ENCODE measurements at places on chromosomes 13 and 19.

DNA sequence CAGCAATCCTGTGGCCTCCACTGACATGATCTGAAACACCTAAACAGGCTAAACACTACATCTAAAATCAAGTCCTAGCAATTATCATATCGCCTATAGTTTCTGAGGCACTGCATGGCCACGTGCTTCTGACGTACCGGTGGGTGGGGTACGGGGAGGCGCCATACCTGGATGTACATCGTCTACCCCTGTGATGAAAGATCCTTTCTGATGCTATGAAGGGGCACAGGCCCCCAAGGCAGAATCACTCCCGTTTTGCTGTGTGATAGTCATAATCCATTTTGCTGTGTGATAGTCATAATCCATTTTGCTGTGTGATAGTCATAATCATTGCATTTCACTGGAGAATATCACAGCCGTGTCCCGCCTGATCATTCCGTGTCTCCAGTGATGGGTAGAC is 118.7 kb upstream of the SOX1 start:
- no peak overlapping the region for H3K4me3 ChIP-seq
- no peak overlapping the region for H3K27ac ChIP-seq
- no peaks in the 10 kb centered on the region for H3K4me1 ChIP-seq
- DNase-seq, result no peak
- no peaks in the 10 kb centered on the region for H3K36me3 ChIP-seq
- H3K27me3 ChIP-seq, result no peaks in the 10 kb centered on the region

DNA sequence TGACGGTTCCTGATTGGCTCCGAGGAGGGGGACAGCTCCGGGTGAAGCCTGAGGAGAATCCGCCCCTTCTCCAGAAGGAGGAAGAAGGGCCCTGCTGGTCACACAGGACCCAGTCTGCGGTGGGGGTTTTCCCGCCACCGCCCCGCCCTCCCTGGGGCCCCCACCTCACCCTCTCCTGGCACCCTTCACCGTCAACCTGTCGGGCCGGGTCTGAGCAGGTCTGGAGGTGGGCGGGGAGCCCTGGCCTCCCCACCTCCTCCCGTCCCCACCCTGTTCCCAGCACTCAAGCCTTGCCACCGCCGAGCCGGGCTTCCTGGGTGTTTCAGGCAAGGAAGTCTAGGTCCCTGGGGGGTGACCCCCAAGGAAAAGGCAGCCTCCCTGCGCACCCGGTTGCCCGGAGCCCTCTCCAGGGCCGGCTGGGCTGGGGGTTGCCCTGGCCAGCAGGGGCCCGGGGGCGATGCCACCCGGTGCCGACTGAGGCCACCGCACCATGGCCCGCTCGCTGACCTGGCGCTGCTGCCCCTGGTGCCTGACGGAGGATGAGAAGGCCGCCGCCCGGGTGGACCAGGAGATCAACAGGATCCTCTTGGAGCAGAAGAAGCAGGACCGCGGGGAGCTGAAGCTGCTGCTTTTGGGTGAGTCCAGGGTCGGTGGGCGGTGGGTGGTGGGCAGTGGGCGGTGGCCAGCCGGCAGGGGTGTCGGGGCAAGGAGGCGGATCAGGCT is at the start of gene GNA15:
Gene GNA15, plus strand, starts transcription at position 73 of the 723 bp plus-strand sequence. Its CDS starts 418 bp downstream, at position 491.
- H3K4me3 ChIP-seq, result peak within 1 kb of the TSS; percentile 25
- H3K4me1 ChIP-seq, result peaks cover 25% of the 10 kb centered on the region
- no peaks in the 10 kb centered on the region for H3K36me3 ChIP-seq
- DNase-seq, result peak; percentile 80

DNA sequence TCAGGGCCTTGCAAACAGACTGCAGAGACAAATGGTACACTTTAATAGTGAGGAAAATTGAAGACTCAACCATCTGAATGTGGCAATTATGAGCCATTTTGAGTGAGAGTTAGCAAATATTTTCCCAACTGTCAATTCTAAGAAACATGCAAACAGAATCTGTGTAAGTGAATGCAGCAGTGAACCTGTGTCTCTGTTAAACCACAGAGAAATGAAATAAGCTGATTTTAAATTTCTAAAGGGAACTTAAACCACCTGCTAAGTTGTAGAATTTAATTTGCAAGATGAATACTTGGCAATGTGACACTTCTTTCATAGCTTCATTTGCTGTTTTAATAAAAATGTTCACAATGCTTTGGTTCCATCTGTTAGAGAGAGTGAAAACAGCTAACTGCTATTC is 42.0 kb upstream of the TDRD3 start:
- DNase-seq, result no peak
- no peak overlapping the region for H3K27ac ChIP-seq
- no peak overlapping the region for H3K4me3 ChIP-seq
- H3K36me3 ChIP-seq, result no peaks in the 10 kb centered on the region
- H3K27me3 ChIP-seq, result no peaks in the 10 kb centered on the region
- H3K4me1 ChIP-seq, result no peaks in the 10 kb centered on the region

- H3K27ac ChIP-seq, result peak overlapping the region; percentile 76
- H3K27me3 ChIP-seq, result no peaks in the 10 kb centered on the region
- H3K36me3 ChIP-seq, result peaks cover 39% of the 10 kb centered on the region
- peak overlapping the region; percentile 88 for H3K4me3 ChIP-seq
Observed at GRCh38 chr19:13765395-13766094, 1.2 kb downstream of the MRI1 start.

- no peak overlapping the region for H3K27ac ChIP-seq
- H3K4me1 ChIP-seq, result no peaks in the 10 kb centered on the region
Observed at GRCh38 chr13:71659404-71659803, 207.6 kb downstream of the DACH1 start.

GRCh38 chr13:98581971-98582702 is 5.2 kb upstream of the STK24 start:
- H3K4me3 ChIP-seq, result no peak overlapping the region
- DNase-seq, result peak; percentile 80
- no peaks in the 10 kb centered on the region for H3K27me3 ChIP-seq
- H3K27ac ChIP-seq, result peak overlapping the region; percentile 51

- H3K36me3 ChIP-seq, result no peaks in the 10 kb centered on the region
- no peak overlapping the region for H3K4me3 ChIP-seq
- H3K4me1 ChIP-seq, result no peaks in the 10 kb centered on the region
- no peak for DNase-seq
Observed at GRCh38 chr13:92661406-92661805, 565.2 kb upstream of the GPC6 start.

DNA sequence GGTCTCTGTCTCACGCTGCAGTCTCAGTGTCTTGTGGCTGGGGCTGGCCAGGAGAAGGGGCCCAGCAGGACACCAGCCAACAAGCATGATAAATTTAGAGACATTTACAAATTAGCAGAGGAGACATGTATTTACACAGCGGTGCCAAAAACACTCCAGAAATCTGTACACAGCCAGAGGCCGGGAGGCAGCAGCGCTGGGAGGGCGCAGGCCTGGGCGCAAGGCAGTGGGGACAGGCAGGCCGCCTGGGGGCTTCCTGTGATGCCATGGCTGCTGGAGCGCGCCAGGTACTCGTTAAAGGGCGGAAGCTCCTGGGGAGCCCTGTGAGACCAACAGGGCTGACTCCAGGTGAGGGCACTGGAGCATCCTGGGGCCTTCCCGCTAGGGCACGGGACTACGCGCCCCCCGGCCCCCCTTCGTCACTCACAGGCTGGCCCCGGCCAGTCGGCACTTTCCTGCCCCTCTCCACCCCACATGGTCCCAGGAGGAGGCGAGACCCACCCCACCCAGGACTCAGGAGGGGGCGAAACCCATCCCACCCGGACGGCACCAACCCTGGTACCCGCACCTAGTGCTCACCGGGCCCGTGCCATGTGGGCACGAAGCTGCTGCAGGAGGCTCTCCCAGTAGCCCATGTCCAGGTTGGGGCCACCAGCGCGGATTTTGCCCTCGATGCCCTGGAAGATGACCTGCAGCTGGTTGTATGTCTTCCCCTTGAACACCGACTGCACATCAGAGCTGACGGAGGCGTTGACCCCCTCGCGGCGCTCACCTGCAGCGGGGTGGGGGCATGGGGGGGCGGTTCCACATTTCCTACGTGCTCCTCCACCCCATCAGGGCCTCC is 7.4 kb upstream of the TBXA2R start:
- H3K27me3 ChIP-seq, result no peaks in the 10 kb centered on the region
- peak; percentile 50 for DNase-seq
- peaks cover 80% of the 10 kb centered on the region for H3K36me3 ChIP-seq
- H3K4me1 ChIP-seq, result peaks cover 20% of the 10 kb centered on the region

- no peaks in the 10 kb centered on the region for H3K4me1 ChIP-seq
- H3K36me3 ChIP-seq, result no peaks in the 10 kb centered on the region
- no peak overlapping the region for H3K4me3 ChIP-seq
- H3K27me3 ChIP-seq, result no peaks in the 10 kb centered on the region
- no peak overlapping the region for H3K27ac ChIP-seq
Observed at GRCh38 chr13:54758795-54759194, 1730.2 kb downstream of the OLFM4 start.

DNA sequence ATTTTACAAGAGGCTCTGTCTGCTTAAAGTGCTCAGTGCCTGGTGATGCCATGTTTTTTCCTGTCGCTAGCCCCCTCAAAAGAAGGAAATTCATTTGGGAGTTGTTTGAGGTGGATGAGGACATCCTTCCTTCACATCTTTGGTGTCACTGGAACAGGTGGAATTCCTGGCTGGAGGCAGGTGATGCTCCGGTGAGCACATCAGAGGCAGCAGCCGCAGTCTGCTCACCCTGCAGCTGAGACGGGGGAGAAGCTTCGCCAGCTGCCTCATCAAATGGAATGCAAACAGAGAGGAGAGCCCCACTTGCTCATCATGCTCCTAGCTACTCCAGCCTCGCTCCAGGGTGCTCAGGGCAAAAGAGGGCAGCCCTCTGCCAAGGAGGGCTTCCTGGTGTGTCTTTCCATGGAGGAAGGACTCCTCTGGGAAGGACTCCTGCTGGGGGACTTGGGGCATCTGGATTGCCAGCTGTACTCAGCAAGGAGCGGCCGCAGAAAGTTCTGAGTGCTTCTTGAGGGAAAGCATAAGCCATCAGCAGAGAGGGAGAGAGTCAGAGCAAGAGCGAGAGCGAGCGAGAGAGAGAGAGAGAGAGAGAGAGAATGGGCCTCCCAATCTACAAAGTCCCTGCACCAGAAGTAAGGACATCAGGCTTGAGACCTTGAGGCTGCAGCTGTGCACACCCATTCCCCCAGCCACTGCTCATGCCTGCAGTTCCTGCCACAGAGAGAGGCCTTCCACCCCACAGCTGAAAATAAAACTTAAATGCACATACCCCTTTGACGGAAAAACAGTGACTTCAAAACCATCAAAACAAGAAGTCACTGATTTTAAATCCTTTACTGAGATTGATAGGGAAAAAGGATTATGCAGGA is 74.3 kb upstream of the UBL3 start:
- H3K4me3 ChIP-seq, result no peak overlapping the region
- no peaks in the 10 kb centered on the region for H3K27me3 ChIP-seq
- H3K27ac ChIP-seq, result peak overlapping the region; percentile 82
- no peaks in the 10 kb centered on the region for H3K36me3 ChIP-seq
- DNase-seq, result no peak

GRCh38 chr13:95123726-95124125 is 177.5 kb downstream of the ABCC4 start:
- no peaks in the 10 kb centered on the region for H3K36me3 ChIP-seq
- H3K4me1 ChIP-seq, result peaks cover 12% of the 10 kb centered on the region
- H3K4me3 ChIP-seq, result no peak overlapping the region
- H3K27ac ChIP-seq, result no peak overlapping the region

GRCh38 chr13:98512774-98513665 is 63.9 kb downstream of the STK24 start:
- H3K4me1 ChIP-seq, result peaks cover 57% of the 10 kb centered on the region
- H3K4me3 ChIP-seq, result no peak overlapping the region
- DNase-seq, result no peak
- peaks cover 23% of the 10 kb centered on the region for H3K36me3 ChIP-seq

GRCh38 chr19:29277102-29277501 is 64.2 kb upstream of the UQCRFS1 start:
- H3K36me3 ChIP-seq, result no peaks in the 10 kb centered on the region

DNA sequence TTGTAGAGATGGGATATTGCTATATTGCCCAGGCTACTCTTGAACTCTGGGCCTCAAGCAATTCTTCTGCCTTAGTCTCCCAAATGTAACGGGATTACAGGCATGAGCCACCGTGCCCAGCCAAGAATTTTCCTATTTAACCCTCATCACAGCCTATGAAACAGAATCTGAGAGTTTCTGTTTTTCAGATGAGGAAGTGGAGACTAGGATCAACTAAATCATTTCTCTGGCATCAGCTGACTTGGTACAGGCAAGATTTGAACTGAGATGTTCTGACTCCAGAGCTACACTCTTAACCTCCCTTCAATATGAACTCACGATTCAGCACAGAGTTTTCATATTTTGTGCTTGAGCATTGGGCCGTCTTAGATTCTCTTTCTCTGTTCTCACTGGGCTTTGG is 8.1 kb downstream of the ZNF460 start:
- H3K4me1 ChIP-seq, result peaks cover 11% of the 10 kb centered on the region
- no peak for DNase-seq
- H3K27ac ChIP-seq, result no peak overlapping the region
- H3K27me3 ChIP-seq, result no peaks in the 10 kb centered on the region

- peak overlapping the region; percentile 75 for H3K4me3 ChIP-seq
- H3K4me1 ChIP-seq, result peaks cover 42% of the 10 kb centered on the region
- peak overlapping the region; percentile 91 for H3K27ac ChIP-seq
- no peaks in the 10 kb centered on the region for H3K27me3 ChIP-seq
- DNase-seq, result no peak
Observed at GRCh38 chr19:14418856-14419105, 360 bp downstream of the DDX39A start.

DNA sequence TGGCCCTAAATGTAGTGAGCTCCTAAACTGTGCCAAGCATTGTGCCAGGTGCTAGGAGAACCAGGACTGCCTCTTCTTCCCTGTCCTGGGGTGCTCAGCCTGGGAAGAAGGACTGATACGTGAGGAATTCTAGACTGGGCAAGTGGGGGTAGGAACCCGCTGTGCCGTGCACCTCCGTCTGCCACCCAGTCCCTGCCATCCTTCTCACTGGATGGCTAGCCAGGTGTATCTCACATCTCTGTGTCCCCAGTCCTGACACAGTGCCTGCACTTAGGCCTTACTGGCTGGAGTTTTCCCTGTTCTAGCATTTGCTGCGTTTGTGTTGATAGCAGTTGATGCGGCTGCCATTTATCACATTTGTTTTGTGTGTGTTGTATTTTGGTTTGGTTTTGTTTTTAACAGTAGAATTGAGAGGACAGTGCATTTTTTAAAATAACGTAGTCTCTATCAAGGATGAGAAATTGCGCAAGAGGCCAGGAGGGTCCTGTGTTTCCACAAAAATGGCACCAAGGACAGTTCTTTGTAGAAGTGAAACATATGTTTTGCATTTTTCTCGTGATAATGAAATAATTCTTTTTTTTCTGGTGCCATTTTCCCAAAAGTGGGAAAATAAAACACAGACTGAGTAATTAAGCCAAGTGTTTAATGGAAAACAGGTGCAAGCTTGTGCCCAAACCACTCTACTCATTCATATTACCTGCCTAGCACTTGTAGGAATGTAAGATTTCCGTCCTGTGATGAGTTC is 4.7 kb upstream of the GPR183 start:
- H3K27ac ChIP-seq, result peak overlapping the region; percentile 52
- no peak for DNase-seq
- H3K4me1 ChIP-seq, result peaks cover 25% of the 10 kb centered on the region
- no peaks in the 10 kb centered on the region for H3K27me3 ChIP-seq
- H3K4me3 ChIP-seq, result no peak overlapping the region

GRCh38 chr19:12350185-12350889 is 15.1 kb downstream of the ZNF442 start:
- DNase-seq, result no peak
- H3K4me1 ChIP-seq, result no peaks in the 10 kb centered on the region
- H3K27ac ChIP-seq, result no peak overlapping the region
- H3K27me3 ChIP-seq, result no peaks in the 10 kb centered on the region

- no peaks in the 10 kb centered on the region for H3K36me3 ChIP-seq
- DNase-seq, result no peak
- H3K4me3 ChIP-seq, result no peak overlapping the region
- H3K4me1 ChIP-seq, result peaks cover 9% of the 10 kb centered on the region
- H3K27ac ChIP-seq, result no peak overlapping the region
Observed at GRCh38 chr19:2503521-2504109, 27.7 kb downstream of the GADD45B start.
